ENCODE measurements at places on chromosomes 16 and 17.

DNA sequence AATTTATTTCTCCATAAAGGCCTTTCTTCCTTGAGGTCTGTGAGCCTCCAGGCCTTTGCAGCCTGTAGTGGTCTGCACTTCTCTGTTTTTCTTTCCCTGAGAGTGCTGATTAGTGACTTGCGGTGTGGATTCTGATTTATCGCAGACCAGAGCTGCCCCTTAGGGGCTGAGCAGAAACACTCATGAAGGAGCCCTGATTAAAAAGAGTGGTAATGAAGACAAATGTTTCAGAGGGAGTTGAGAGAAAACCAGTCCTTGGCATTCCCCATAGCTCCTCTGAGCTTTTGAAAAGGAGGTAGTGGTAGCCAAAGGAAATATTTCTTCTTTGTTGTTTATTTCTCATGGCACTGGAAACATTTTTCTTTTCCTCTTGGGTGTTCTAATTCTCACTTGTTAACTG is 268.1 kb upstream of the TBX2 start:
- no peak for DNase-seq

DNA sequence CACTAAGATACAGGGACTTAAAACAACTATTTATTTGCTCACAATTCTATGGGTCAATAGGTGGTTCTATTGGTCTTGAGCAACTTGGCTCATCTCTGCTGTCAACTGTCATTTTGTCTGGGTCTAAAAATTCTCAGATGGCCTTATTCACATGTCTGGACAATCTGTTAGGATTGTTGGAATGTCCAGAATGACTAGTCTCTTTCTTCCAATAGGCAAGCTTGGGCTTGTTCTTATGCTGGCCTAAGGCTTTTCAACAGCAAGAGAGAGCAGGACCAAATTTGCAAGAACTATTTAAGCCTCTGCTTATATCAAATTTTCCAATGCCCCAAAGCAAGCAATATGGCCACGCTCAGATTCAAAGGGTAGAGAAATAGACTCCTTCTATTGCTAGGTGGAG is 240.9 kb downstream of the KIF2B start:
- no peak for DNase-seq

GRCh38 chr17:44389281-44389680 is at the start of gene ITGA2B:
ITGA2B (minus strand) TSS chr17:44389649; CDS start chr17:44389473, 176 bp downstream.
- DNase-seq, result no peak

DNA sequence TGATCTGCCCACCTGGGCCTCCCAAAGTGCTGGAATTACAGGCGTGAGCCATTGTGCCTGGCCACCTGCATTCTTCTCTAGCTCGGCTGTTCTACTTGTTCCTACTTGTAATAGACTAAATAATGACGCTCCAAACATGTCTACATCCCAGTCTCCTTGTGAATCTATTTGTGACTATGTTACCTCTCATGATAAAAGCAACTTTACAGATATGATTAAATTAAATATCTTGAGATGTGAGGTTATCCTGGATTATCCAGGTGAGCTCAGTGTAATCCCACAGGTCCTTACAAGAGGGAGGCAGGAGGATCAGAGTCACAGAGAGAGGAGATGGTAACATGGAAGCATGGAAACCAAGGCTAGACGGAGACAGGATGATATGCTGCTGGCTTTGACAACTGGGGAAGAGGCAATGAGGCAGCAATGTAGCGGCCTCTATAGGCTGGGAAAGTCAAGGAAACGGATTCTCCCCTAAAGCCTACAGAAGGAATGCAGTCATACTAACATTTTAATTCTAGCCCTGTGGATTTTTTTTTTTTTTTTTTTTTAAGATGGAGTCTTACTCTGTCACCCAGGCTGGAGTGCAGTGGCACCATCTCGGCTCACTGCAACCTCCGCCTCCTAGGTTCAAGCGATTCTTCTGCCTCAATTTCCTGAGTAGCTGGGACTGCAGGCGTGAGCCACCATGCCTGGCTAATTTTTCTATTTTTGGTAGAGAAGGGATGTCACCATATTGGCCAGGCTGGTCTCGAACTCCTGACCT is 5.0 kb upstream of the LASP1 start:
- no peak for DNase-seq

DNA sequence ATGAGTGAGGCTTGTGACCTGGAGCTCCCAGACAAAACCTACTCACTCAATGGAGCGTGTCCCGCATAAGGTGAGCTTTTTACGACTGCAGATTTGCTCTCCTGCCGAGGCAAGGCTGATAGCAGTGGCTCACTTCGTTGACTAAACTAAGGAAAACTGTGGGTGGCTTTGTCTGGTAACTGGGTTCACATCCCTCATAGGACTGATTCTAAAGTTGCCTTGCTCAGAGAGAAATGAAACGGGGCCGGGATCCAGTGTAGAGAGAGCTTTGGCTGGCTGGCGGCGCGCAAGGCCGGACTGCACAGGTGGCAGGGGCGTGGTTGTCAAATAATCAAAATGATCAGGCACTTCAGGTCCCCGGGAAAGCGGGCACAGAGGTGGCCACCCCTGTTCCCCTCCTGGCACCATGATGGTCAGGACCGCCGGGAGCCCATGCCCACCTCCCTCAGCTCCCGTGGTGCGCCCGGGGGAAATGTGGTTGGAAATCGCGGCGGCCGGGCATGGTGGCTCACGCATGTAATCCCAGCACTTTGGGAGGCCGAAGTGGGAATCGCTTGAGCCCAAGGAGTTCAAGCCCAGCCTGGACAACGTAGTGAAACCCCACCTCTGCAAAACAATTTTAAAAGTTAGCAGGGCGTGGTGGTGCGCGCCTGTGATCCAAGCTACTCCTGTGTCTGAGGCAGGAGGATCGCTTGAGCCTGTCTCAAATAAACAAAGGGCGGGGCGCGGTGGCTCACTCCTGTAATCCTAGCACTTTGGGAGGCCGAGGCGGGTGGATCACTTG is 26.6 kb upstream of the OR1F1 start:
- DNase-seq, result no peak

DNA sequence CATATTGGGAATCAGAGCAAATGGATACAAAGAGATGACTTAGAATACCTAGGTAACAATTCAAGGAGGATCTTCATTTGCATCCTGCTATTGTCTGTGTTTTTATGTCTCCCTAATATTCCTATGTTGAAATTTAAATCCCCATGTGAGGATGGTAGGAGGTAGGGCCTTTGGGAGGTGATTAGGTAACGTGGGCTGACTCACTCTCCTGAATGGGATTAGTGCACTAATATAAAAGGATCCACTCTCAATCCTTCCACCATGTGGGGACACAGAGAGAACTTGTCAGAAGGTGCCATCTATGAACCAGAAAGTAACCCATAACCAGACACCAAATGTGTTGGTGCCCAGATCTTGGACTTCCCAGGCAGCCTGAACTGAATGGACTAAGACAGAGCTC is 83.4 kb downstream of the CDH8 start:
- DNase-seq, result no peak

DNA sequence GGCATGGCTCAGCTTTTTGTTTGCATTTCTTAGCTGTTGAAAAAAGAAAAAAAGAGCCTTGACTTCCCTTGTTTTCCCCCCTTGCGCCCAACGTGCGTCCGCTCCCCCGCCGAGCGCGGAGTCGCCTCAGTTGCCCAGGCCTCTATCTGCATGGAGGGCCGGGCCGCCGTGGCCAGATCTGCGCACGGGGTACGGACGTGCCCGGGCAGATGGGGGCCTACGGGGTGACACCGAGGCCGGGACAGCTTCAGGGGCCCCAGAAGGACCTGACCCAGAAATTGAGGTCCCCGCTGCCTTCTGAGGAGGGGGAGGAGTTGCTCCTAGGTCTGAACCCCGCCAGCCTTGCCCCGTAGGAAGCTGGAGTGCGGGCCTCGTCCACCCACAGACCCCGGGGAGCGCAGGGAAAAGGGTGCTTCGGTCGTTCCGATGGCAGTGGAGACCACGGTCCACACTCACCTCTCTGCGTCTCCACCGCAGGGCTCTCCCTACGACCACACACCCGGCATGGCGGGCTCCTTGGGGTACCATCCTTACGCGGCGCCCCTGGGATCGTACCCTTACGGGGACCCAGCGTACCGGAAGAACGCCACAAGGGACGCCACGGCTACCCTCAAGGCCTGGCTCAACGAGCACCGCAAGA is 1.5 kb downstream of the IRX5 start:
- no peak for DNase-seq

- peak; percentile 38 for DNase-seq
Measured at GRCh38 chr16:71526111-71526631, at the start of gene CHST4. CHST4 (plus strand) TSS chr16:71526426; CDS start chr16:71536678, 10,252 bp downstream.

GRCh38 chr16:85172455-85173145 is 60.3 kb upstream of the CIBAR2 start:
- DNase-seq, result no peak

DNA sequence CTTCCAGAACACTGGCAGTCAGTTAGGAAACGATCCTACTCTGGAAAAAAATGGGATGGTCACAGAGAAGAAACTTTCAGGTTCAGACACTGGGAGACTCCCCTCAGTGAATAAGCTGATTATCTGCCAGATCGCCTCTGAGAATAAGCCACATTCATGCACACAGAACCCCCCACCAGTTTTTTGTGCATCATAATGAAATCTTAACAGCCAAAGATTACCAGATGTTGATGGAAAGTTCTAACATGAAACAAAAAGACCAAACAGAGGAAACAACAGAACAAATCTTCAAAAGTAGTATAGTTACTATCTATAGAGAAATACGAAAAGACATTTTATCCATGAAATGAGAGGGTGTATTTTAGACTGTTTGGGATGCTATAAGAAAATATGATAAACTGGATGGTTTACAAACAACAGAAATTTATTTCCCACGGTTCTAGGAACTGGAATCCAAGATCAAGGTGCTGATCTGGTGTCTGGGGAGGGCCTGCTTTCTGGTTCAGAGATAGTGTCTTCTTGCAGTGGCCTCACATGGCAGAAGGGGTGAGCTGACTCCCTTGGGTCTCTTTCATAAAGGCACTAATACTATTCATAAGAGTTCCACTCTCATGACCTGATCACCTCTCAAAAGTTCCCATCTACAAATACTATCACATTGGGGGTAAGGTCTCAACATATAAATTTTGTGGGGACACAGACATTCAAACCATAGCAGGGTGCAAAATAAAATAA is 8.0 kb upstream of the AMZ2 start:
- no peak for DNase-seq

DNA sequence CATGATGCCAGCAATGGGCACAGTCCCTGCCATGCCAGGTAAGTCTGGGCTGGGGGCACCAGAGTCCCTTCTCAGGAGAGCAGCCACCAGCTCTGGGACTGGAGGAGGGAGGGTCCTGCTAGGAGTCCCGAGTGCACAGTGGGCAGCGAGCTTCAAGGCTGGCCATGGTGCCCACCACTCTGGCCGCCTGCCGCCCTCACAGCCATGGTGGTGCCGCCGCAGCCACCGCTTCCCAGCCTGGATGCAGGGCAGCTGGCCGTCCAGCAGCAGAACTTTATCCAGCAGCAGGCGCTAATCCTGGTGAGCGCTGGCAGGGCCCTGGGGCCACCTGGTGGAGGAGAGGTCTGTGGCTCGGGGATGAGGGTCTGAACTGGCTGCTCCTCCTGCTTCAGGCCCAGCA is 17.9 kb upstream of the SMIM5 start:
- no peak for DNase-seq

GRCh38 chr17:66507103-66507923 is 204.9 kb downstream of the PRKCA start:
- no peak for DNase-seq

- no peak for DNase-seq
Measured at GRCh38 chr17:77807746-77808441, 150.6 kb upstream of the TNRC6C start.

DNA sequence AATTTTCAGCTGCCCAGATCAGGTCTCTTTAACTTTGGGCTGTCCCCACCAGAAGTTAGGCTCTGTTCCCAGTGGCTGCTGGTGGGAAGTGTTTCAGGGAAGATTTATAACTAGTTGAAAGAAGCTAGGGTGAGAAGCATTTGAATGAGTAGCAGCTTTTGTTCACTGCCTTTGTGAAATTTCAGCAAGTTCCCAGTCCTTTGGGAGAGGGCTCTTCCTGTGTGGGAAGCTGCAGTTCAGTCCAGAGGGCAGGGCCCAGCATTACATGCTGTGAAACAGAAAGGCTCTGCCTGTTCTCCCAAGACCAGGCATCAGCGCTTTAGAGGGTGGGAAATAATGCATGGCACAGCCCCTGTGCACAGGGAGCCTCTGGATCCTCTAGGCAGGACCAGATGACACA is 17.8 kb downstream of the PROCA1 start:
- DNase-seq, result no peak

- no peak for DNase-seq
Measured at GRCh38 chr17:42985225-42985624, 4.9 kb downstream of the RUNDC1 start.

DNA sequence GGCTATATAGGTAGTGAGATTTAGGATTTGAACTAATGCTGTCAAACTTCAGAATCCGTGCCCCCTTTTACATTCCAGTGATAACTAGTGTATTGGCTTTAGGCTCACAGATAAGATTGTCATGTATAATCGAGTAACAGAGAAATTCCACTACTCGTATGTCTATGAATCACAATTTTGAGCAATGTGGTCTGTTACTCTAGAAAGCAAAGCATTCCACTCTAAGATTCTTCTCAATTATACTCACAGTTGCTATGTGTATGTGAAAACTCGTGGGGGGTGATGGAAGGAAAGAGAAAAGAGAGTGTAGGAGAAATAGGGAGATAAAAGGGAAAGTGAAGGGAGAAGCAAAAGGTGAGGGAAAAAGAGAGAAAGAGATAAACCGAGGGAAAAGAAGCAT is 1175.1 kb upstream of the GOT2 start:
- DNase-seq, result no peak

GRCh38 chr16:83515395-83515794 is 292.4 kb upstream of the HSBP1 start:
- DNase-seq, result no peak

GRCh38 chr17:59702304-59702703 is 4.9 kb downstream of the PTRH2 start:
- no peak for DNase-seq

GRCh38 chr17:80716986-80717719 is 172.5 kb downstream of the RPTOR start:
- DNase-seq, result peak; percentile 37

- no peak for DNase-seq
Measured at GRCh38 chr17:2051061-2051932, 3.6 kb upstream of the HIC1 start.

DNA sequence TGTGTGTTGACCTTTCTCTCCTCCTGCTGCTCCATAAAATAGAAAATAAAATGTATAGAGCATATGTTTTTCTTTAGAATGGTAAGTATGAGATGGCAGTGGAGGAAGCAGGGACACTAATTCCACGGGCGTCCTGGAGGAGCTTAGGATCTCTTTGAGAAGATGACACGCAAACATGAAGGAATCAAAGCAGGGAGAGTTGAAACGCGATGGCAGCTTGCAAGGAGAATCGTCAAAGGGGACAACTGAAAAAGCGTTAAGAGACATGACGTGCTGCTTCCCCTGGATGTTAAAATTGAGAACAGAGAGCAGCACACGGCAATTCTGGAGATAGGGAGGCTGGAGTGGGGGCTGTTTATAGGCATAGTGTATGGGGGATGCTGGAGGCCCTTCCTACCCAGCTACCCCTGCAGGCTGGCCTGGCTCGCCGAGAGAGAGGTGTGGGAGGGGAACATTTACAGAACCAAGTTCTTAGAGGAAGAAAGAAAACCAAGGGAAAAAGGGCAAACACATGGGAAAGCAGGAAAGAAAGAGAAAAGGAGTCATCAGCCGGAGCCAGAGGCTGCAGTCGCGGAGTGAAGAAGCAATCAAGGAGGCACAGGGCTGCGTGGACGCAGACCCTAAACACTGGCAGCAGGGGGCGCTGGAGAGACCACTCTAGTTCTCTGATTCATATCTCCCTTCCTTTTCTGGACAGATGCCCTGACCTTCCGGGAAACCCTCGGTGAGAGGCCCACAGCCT is 55.8 kb downstream of the MYH13 start:
- peak; percentile 36 for DNase-seq
